Transverse colon (tissue), 4 donors: ENCODE measurements at places on chromosomes 13 and 19. TPM values are rescaled to one million over a fixed set of nuclear protein-coding genes. Genes with fewer than 3 reads are reported as not detected.

DNA sequence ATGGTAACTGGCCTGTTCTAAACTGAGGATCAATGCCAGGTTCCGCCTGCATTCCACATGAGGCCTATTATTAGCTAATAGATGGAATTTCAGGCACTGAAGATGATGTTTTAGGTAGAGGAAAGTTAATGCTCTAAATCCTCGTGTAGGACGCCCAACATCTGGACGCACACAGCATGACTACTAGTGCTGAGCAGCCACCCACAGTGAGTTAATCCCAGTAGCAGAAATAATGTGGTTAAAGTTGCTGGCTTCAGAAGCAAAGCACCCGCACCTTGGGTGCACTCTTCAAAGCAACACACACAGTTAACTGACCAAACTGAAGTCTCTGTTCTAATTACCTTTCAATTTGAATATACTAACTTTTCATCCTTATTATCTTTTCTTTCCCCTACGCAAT, 150.6 kb downstream of the DIAPH3 start:
- no peak for DNase-seq

DNA sequence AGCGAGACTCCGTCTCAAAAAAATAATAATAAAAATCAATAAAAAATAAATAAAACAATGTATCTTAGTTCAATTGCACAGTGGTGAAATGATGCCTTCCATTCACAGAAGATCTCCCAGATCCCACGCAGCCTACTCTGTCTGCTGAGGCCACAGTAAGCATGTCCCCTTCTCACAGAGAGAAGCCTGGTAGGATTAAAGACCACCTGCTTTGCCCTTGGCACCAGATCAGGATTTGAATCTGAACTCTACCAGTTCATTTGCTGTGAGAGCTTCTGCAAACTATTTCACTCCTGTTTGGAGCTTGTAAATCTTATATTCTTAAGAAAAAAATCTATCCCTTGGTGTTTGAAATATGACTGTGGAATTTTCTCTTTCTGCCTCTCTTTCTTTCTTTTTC, 2.2 kb upstream of the SLC7A1 start:
- DNase-seq = no peak

DNA sequence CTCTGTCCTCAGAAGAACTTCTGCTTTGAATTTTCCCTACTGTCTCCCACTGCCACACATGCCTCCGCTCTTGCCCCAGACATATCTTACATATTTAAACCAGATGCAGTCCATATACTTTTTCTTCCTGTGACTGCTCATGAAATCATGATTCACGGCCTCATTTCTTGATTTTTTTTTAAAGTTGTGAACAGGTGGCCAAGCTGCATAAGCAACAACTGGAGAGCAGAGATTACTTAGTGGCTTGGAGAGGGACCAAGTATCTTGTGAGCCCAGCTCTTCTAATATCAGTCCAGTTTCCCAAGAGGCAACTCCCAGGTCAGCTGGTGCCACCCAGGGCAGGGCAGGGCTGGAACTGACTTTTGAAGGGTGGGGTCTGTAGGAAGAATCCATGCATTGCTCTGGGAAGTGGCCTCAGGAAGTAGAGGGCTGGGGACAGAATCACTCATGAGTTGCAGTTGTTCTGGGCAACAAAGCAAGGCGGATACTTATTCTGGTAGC, 152.4 kb downstream of the LMO7 start:
- DNase-seq = peak; percentile 66

DNA sequence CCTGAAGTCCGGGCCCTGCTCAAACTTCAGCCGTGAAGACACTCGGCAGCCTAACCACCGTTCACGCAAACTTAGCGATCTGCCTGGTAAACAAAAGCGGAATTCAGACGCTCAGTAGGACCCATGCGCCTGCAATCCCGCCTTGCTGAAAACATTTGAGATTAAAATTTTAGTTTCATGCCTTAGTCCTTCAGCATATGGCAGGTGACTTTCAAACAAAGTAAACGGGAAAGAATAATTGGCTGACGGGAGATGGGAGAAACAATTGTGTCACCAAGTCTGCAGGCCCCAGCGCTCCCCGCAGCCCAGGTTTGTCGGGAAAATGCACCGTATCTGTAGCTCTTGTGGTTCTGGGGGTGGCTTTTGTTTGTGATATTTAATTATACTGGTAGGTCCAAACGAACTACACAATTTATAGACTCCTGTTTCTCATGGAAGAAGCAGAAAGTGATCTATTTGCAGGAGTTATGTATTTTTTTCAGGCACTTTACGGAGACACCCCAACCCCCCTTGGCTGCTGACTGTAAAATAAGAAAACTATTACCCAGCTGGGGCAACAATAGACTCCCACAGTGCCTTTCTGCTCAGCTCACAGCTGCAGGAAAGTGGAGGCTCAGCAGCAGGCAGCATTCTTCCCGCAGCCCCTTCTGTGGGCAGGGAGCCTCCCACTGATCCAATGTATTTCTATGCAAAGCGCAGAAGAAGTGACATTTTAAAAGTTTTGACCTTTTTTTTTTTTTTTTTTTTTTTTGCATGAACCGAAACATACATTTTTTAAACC, 94.8 kb downstream of the SOX1 start:
- no peak for DNase-seq

The NLRP11 gene
- not detected for total RNA-seq
